Sigmoid colon (tissue), 7 donors: ENCODE measurements at places on chromosomes 1 and 21. TPM values are rescaled to one million over a fixed set of nuclear protein-coding genes. Genes with fewer than 3 reads are reported as not detected.
A peak's percentile ranks its signal among the peaks of the same experiment; 100 is the strongest.

The DNAI4 gene
- 16.0 TPM for polyA plus RNA-seq

The IRF6 gene
- 51.1 TPM for polyA plus RNA-seq

The GBP6 gene
- not detected for polyA plus RNA-seq

The ISG15 gene
- 78.7 TPM for polyA plus RNA-seq

The PDC gene
- polyA plus RNA-seq, result not detected

DNA sequence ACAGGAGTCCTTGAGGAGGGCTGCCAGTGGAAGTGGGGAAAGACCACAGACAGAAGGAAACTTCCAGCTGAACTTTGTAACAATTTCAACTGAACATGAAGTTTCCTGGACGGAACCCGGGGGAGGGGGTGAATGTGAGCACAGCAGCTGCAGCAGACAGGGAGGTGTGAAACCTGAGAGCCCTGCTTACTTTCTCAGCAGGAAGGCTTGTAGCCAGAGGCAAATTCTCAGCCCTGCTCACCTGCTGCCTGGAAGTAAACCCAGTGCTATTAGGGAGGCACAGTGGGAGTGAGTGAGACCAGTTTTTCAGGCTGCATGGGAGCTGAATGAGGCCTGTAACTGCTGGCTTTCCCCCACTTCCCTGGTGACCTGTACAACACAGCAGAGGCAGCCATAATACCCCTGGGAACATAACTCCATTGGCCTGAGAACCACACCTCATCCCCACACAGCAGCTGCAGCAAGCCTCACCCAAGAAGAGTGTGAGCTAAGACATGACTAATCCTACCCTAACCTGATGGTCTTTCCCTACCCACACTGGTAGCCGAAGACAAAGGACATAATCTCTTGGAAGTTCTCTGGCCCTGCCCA is 9.6 kb upstream of the SPRR2F start:
- DNase-seq, result no peak

DNA sequence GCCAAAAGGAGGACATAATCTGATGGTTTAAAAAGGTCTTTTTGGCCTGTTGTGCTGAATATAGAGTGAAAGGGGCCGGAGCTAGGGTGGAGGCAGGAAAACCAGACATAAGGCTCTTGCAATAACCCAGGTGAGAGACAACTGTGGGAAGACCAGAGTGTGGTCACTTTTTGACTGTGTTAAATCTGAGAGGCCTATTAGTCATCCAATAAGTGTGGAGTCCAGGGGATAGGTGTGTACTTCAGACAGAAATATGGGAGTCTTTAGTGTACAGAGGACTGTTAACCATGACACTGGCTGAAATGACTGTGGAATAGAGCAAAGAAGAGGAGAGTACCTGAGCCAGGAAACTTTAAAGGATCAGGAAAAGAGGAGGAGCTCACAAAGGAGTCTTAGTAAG is 89.3 kb downstream of the VAV3 start:
- no peak for DNase-seq

- DNase-seq, result peak; percentile 82
Observed at GRCh38 chr1:157994704-157995582, 1.5 kb downstream of the KIRREL1 start.

DNA sequence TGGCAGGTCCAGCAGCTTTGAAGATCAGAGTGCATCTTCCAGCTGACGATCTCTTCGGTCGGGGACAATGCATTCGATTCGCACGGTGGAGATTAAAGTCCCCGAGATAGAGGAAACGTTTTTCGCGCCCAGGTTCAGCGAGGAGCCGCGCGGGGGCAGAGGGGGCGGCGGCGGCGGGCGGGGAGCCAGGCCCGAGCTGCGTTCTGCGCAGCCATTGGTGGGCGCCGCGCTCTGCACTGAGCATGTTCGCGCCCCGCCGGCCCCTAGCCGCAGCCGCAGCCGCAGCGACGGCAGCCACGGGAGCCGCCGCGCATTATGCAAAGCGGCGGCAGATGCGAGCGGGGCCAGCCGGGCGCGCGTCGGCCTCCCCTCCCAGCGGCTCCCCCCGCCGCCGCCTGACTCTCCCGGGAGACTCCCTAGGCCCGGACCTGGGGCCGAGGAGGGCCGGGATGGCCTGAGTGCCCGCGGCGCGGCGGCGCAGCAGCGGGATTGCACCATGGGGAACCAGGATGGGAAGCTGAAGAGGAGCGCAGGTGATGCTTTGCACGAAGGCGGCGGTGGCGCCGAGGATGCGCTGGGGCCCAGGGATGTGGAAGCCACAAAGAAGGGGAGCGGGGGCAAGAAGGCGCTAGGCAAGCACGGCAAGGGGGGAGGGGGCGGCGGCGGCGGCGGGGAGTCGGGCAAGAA is at the start of gene FMN2:
TSS of gene FMN2 (plus strand) at position 270 of the 687 bp plus-strand sequence. CDS start at position 497, 227 bp downstream.
- DNase-seq, result peak; percentile 71

DNA sequence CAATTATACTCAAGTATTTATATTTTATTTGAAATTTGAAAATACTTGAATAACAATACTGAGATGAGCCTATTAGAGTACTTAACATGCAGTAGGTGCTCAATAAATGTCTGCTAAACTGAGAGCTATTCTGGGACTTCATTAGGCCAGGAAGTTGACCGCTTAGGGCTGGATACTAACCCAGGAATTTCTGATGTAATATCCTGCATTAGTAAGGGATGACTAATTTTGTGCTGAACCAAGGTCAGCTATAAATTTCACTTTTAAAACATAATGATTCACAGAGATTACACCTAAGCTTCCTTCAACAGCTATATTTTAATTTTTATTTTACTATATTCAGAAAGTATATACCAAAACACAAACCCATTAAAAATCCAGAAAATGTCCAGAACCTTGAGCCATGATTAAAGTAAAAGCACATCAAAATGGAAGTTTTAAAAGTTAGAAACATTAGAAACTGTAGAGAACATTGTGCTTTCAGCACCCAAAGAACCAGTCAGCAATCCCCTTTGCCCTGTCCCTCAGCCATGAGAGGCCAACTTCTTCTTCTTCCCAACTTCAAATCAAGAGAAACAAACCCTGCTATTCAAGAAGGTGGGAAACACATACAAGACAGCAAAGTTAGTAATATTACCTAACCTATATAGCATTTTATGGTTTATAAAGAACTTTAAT is 35.4 kb downstream of the WNT2B start:
- DNase-seq, result no peak

- DNase-seq, result no peak
Observed at GRCh38 chr21:36994501-36995158, 11.9 kb upstream of the RIPPLY3 start.
